ENCODE measurements at places on chromosomes 2 and 18.

DNA sequence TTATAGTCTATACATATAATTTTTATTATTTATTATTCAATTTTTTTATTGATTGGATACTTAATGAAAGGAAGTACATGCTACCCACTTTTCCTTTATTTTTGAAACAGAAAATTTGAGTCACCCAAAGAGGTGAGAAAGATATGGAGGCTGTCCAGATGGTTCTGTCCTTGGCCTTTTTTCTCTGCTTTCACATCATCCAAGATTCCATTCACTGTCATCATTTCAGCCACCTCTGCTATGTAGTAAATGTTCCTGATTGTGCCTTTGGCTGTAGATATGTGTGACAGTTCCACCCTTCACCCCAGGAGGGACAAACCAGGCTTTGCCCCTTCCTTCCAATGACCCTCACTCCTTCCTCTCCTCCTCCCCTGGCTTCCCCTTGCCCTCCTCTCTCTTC, 675.7 kb upstream of the ID2 start:
- no peak for DNase-seq

DNA sequence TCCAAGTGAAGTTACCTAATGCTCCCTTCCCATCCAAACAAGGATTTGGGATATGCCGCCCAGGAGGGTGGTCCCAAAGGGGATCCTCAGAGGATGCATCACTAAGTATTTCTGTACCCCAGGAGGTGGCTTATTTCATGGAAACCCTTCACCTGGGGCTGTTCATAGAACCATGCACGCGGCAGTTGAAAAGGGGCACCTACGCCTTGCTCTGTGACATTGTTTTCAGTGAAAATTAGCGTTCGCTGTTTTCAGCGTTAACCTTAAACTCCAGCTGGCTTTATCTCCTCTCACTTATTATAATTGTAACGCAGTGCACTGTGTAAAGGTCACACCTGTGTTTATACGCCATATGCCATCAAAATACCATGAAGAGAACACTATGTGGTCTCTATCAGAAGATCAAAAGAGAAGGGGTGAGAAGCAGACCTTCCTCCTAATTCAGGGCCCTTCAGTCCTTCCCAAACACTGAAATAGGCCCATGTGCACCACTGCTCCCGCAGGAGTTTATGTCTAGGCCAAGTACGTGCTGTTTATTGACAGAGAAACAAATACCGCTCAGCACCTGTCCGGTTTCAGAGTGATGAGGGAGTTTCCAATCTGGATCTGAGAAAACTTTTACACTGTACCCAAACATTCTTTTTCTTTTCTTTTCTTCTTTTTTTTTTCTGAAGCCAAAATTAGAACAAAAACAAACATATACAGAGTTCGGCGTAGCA, 162.1 kb downstream of the BCL2 start:
- no peak for DNase-seq

DNA sequence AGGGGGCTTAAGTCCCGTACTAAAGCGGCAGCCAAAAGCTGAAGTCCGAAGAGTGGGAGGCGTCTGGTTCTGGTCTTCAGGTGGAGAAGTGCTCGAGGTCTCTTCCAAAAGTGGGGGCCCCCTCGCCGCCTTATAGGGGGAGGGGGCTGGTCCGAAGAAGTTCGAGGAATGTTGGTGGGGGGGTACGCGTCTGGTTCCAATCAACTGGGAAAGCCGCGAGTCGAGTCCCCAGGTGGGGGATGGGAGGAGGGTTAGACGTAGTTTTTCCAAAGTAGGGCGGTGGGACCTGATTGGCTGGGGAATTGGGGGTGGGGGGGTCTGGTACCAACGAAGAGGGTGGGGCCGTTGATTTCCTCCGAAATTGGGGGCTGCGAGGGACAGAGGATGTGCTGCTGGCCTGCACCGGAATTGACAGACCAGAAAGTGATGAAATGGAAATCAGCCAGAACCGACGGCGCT, 594 bp downstream of the ITM2C start:
- DNase-seq, result no peak

DNA sequence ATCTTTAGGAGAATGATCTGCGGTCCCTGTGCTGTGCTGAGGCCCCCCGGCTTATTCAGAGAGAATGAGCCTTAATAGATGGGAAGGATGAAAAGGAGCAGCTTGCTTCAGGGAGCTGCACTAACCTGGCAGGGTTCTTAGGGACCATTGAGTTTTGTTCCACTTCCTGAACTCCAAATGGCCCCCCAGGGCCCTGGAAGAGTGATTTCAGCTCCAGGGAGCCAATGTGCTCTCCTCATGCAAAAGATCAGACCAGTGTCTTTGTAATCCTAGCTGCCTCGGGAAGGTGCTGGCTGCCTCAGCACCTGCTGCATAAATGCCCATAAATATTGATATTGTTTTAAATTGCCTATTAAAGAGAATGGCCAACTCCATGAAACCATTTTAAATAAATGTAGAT, 210.2 kb downstream of the NCK2 start:
- no peak for DNase-seq

- no peak for DNase-seq
Measured at GRCh38 chr2:167318581-167318980, 430.3 kb downstream of the XIRP2 start.

All from effector CD8-positive, alpha-beta T cell (primary cell).